ENCODE measurements at places on chromosomes 2 and 18. TPM values are rescaled to one million over a fixed set of nuclear protein-coding genes. Genes with fewer than 3 reads are reported as not detected.

DNA sequence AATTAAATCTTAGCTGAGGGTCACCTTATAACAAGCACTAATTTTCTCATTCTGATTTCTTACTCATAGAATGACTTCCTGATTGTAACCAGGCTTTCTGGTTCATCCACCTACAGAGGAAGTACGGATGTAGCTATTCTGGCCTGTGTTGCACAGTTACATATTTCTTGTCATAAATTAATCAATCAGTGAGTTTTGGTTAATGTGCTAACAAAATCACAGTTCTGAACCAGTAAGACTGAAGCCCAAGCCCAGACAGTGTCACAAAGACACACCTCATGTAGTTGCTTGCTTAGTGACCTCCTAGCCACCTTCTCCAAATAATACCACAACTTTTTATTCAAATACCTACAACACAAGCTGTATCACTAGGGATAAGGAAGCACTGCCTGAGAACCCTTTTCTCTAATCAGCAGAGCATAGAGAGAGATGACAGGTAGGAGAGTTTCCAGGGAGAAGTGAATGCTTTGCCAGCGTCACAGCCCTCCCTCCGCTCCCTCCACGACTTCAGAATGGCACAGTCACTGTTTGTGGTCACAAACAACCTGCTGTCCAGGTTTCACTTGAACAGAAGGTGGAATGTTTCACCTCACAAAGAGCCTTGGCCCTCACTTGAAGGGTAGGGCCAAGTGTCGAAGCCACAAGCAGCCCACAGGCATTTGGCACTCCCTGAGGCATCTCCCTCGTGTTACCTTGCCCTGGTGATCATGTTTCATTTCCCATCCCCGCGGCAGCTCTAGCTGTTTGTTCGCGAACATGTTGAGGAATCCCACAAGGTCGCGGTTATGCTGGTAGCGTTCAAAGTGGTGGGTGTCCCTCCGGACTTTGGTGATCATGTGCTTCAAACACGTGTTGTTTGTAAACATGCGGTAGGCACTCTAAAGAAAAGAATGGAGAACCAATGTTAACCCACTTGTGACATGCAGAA lies 120.8 kb upstream of the STK17B start:
- H3K4me3 ChIP-seq, result no peak overlapping the region
- H3K27me3 ChIP-seq, result no peaks in the 10 kb centered on the region
- no peak overlapping the region for H3K27ac ChIP-seq
- H3K4me1 ChIP-seq, result peaks cover 5% of the 10 kb centered on the region
- DNase-seq, result no peak
- no peaks in the 10 kb centered on the region for H3K36me3 ChIP-seq

DNA sequence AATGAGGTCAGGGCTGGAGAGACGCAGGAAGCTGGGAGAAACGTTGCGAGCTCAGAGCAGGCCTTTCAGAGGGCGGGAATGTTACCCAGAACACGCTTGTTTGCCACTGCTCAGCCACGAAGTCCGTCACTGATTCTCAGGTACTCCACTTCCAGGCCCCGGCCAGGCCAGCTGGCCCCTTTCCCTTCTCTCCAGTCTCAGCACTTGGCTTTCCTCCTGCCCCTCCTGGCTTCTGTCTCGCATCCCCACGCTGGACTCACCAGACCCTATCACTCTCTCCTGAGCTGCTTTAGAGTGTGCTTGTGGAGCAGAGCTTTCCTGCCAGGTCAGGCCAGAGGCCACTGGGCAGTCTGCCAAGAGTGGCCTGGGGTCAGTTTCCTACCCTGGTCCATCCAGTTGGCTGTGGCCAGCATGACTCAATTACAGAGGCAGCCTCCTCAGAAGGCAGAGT lies 151.4 kb downstream of the TWIST2 start:
- H3K27me3 ChIP-seq, result no peaks in the 10 kb centered on the region
- H3K27ac ChIP-seq, result no peak overlapping the region
- no peaks in the 10 kb centered on the region for H3K4me1 ChIP-seq
- DNase-seq, result no peak
- no peaks in the 10 kb centered on the region for H3K36me3 ChIP-seq

TUBA3E gene
- total RNA-seq, result not detected

DNA sequence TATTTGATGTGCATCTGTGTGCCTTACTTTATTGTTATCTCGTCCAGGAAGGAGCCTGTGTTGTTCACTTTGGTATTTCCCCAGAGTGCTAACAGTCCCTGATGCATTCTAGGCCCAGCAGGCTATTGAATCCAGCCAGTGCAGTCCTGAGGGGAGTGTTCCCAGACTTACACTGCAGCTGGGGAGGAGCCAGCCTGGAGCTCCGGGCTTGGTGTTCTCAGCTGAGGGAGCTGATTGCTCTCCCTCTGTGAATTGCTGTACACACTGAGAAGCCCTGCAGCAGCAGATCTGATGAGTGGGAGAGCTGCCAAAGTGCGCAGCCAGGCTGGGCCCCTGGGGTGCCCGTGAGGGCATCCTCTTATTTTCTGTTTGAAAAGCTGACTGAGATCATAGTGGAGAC lies 159.2 kb downstream of the GALNT3 start:
- no peak overlapping the region for H3K27ac ChIP-seq
- peak; percentile 47 for DNase-seq
- no peaks in the 10 kb centered on the region for H3K36me3 ChIP-seq
- H3K4me1 ChIP-seq, result no peaks in the 10 kb centered on the region
- no peak overlapping the region for H3K4me3 ChIP-seq
- H3K27me3 ChIP-seq, result no peaks in the 10 kb centered on the region

TCF23 gene
- total RNA-seq, result 0.08 TPM

All from left lung (tissue), 14 donors.